Kidney epithelial cell (primary cell): ENCODE measurements at places on chromosomes 13 and 19. TPM values are rescaled to one million over a fixed set of nuclear protein-coding genes. Genes with fewer than 3 reads are reported as not detected.
A peak's percentile ranks its signal among the peaks of the same experiment; 100 is the strongest.

The IGFL3 gene
- total RNA-seq: not detected in 2 replicates

The GNG8 gene
- total RNA-seq: not detected in 2 replicates

The SMIM7 gene
- total RNA-seq: 90.5 and 90.8 TPM in 2 replicates

The OVOL3 gene
- total RNA-seq: not detected in 2 replicates

The OLFM4 gene
- 0.21 and 0.41 TPM in 2 replicates for total RNA-seq

The LRCH1 gene
- 14.0 TPM in 2 replicates for total RNA-seq

The ZNF667 gene
- total RNA-seq: 4.2 and 9.4 TPM in 2 replicates

The NANOS3 gene
- total RNA-seq: 0.68 TPM in 1 of 2 replicates, not detected in the other

The TMEM59L gene
- total RNA-seq: 3.8 and 6.5 TPM in 2 replicates

The GAMT gene
- total RNA-seq: 17.5 and 20.3 TPM in 2 replicates

The RNF17 gene
- 0.34 and 0.58 TPM in 2 replicates for total RNA-seq

GRCh38 chr19:56837004-56837403, 3.5 kb downstream of the PEG3 start:
- DNase-seq: no peak

DNA sequence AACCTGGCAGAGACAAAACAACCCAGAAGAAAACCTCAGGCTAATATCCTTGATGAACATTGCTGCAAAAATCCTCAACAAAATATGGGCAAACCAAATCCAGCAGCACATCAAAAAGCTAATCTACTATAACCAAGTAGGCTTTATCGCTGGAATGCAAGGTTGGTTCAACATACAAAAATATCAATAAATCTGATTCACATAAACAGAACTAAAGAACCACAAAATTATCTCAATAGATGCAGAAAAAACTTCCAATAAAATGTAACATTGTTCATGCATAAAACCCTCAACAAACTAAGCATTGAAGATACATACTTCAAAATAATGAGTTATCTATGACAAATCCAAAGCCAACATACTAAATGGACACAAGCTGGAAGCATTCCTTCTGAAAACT, 8.8 kb downstream of the ZNF724 start:
- no peak for DNase-seq

GRCh38 chr13:74966275-74966674, 515.7 kb downstream of the TBC1D4 start:
- DNase-seq: no peak

DNA sequence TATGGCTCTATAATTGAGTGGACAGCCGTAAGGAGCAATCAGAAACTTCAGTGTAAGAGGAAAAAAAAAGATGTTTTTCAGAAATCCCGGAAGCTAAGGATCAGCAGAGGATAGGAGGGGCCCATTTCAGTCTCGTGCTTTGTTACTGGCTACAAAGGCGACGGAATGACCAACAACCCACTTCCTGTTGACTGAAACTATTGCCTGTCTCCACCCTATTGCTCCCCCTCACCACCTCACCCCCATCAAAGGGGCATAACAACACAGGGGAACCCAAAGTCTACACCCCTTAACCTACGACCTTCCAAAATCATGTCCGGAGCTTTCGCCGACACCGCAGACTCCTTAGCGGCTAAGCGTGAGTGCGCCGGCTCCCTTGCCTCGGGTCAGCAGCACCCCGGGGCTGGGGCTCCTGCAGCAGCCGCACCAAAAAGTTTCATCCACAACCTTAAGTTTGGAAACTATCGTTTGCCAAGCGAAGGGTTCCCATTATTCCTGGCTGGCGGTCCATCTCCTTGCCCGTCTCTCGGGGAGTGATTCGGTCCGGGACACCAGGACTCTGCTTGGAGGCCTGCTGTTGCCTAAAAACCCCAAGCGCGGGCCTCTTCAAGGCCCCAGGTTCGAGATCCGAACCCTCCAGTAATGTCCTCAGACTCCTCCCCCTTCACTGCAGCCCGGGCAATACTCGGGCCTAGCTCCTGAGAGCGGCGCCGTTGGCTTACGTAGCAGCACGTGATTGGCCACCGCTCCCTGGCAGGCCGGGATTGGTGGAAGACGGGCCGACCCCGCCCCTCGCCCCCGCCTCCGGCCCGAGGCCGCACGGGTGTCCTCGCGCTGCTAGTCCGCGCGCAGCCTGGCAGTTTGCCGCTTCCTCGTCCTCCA, at the start of gene TPP2:
Gene TPP2 (plus strand): TSS at position 840 of the 882 bp plus-strand sequence. CDS start 53 bp downstream, outside the sequence.
- peak; percentile 92 for DNase-seq

GRCh38 chr19:54247106-54247930, 4.7 kb upstream of the LILRA6 start:
- no peak for DNase-seq

- DNase-seq: no peak
These were observed 27.3 kb downstream of the TMEM255B start for GRCh38 chr13:113786262-113786841.

DNA sequence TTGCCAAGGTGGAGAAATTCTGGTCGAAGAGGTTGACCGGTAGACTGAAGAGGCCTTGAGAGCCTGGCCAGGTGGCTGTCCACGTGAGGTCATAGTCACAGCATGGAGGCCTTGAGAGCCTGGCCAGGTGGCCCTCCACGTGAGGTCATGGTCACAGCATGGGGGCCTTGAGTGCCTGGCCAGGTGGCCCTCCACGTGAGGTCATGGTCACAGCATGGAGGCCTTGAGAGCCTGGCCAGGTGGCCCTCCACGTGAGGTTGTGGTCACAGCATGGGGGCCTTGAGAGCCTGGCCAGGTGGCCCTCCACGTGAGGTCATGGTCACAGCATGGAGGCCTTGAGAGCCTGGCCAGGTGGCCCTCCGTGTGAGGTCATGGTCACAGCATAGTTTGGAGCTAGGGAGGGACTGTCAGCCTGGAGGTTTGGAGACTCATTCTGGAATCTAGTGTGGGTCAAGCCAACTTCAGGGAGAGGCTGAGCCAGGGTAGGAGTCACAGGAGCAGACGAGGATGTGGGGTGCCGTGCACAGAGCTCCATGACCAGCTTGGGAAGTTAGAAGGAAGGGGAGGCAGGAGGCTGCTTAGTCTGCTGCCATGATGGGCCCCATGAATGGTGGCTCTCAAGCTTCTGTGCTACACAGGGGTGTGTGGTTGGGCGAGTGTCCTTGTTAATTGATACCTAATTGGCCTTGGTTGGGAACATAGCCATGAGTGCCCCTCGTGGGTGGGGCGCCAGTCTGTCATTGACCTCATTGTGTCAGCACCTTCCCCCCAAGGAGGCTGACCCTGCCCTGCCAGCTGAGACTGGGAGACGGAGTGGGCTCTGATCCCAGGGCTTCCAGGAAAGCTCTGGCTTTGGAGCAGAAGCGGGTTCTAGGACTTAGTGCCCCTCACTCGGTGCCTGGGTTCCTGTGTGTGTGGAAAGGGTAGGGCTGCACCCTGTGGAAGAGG, 4.0 kb downstream of the LENG9 start:
- DNase-seq: no peak

DNA sequence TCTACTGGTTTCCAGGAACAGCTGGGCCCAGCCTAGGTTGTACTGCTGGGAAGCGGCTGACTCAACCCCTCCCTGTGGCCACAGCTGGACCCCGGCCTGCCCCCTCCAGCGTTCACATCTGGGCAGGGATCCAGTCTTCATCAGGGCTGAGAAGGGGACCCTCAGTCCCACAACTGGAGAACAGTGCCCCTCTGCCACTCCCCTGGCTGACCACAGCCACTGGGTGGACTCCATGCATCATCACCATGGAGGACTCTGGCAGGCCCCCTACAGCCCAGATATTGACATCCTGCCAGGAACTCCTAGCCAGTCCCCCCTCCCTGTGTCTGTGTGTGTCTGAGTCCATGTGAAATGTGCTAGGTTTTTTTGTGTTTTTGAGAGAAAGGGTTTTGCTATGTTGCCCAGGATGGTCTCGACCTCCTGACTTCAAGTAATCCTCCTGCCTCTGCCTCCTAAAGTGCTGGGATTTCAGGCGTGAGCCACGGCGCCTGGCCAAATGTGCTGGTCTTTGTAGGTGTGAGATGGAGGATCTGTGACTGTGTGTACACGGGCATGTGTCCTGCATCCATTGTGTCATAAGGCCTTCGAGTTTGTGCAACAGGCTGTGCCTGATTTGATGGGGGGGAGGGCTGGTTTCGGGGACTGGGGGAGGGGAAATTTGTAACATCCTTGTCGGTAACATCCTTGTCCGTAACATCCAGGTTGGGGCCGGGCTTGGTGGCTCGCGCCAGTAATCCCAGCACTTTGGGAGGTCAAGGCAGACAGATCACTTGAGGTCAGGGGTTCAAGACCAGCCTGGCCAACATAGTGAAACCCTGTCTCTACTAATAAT, 4.0 kb upstream of the HOOK2 start:
- no peak for DNase-seq

DNA sequence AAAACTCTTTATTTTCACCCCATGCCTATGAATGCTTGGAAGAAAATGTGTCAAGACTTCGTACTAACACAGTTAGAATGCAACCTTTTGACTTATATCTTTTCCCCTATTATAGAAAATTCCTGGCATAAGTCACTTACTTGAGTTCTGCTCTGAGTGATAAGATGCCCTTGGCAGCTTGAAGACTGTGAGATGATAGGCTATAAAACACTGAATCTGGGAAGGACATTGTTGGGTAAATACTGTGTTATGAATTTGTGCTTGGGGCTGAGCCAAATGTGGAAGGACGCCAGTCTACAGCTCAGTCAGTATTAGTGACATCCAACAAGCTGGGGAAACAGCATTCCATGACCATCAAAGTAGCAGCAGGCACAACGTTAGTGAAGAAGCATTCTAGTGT, 368.0 kb upstream of the SGCG start:
- DNase-seq: no peak

GRCh38 chr13:30796631-30797601, 61.6 kb downstream of the ALOX5AP start:
- DNase-seq: no peak

GRCh38 chr19:57648331-57649003, 15.5 kb downstream of the ZNF211 start:
- no peak for DNase-seq

DNA sequence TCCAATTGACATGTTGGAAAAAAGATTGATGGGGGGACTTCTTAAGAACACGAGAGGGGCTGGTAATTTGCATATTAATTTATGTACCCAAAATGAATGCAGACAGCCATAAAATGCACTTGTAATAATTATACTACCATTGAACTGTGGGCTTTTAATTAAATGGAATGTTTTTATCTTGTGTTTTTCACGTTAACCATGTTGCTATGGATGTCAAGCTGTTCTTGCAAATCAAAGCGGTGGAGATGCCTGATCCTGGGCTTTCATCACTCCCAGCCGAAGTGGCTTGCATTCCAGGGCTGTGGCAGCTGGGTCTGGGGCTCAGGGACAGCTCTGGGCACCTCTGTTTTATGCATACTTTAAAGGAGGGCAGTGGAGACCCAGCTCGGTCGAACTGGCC, 179.4 kb upstream of the TMTC4 start:
- no peak for DNase-seq

GRCh38 chr13:34671137-34671536, 270.9 kb upstream of the NBEA start:
- DNase-seq: no peak

DNA sequence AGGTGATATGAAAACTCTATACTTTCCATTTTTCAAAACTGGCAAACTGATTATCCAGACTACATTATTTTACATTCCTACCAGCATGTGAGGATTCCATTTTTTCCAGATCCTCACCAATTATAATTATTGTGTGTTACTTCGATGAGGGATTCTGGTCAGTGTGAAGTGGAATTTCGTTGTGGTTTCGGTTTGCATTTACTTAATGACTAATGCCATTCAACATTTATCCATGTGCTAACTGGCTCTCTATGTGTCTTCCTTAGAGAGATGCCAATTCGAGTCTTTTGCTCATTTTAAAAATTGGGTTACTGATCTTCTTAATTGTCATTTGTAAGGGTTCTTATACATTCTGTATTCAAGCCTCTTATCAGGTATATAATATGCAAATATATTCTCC, 1551.3 kb upstream of the MIR17HG start:
- DNase-seq: no peak

GRCh38 chr13:48568370-48569103, 35.7 kb upstream of the RCBTB2 start:
- no peak for DNase-seq

GRCh38 chr13:64362564-64362963, 2867.6 kb downstream of the PCDH9 start:
- no peak for DNase-seq
